ENCODE measurements at places on chromosomes 5 and 9.

- no peak for DNase-seq
Observed at GRCh38 chr9:38006163-38006562, 62.9 kb downstream of the SHB start.

DNA sequence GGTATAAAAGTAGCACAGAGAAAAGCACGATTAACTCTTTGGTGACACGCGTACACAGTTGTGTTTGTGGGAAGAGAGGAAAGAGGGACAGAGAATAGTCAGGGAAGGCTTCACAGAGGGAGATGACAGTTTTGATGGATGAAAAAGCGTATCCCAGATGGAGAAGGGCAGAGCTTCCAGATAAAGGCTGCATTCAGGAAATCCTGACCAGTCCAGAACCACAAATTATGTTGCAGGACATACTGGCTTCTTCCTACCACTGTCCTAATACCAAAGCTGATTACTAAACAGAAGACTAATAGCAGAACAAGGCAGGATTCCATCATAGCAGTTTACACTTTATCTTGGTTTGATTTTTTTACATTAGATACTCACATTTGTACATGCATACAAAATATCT lies 34.5 kb downstream of the SLC31A2 start:
- DNase-seq, result no peak

DNA sequence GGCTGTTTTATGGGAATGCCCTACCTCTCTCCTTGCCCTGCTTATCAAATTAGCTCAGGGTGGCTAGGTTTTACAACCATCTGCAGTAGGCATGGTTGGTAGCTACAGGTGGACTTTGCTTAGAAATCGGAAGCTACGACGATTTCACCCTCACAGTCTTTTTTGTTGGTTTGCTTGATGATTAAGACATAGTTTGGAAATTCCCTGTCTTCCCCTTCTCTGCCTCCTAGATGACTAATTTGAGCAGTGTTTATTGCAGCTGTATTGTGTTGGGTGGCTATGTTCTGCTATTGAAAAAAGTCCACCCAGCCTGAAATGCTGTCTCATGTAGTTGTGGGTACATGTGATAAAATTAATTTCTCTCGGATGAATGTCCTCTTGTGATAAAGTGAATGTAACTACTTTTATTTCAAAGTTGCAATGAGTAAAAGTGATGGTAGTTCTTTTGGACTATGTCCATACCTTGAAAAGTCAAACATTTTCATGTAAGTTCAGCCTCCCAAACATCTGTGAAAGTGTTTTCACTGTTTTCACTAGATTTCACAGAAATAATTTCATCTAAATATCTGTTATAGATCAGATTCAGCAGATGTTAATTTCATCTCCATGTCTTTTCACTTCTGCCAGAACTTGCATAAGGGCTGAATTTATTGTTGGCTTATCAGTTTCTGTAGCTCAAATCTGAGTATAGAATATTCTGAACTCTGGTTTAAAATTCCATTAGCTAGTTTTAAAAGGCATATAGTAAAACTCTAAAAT lies 37.3 kb upstream of the FYB1 start:
- DNase-seq, result no peak

- no peak for DNase-seq
Observed at GRCh38 chr9:124964604-124965003, 23.7 kb upstream of the GOLGA1 start.

DNA sequence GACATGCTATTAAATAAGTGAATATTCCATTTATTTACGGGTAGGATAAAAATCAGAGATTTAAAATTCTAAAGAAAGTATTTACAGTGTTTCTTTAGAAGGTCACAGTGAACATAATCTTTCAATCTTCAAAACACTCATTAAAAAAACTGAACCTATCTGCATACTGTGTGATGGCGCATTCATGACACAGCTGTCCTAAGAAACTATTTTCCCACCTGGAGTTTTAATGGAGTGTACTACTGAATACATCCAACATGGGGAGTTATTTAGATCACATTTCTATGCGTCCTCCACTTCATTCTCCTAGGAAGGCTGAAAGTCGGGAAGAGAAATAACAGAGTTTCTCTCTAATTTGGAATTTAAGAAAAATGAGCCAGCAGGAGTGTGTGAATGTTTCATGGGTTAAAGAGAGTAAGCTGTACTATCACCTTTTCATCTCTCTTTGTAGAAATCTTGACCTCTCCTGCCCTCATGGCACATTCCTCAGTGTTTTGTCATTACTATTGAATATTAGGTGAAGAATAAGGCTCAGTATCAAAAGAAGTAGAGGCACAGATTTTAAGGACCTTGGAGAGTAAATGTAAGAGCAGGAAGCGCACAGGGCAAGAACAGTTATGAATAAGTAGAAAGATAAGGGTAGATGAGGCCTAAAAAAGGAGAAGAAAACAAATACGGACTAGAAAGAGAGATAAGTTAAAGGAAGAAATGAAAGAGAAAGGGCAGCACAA lies 551.2 kb upstream of the TUSC1 start:
- no peak for DNase-seq

DNA sequence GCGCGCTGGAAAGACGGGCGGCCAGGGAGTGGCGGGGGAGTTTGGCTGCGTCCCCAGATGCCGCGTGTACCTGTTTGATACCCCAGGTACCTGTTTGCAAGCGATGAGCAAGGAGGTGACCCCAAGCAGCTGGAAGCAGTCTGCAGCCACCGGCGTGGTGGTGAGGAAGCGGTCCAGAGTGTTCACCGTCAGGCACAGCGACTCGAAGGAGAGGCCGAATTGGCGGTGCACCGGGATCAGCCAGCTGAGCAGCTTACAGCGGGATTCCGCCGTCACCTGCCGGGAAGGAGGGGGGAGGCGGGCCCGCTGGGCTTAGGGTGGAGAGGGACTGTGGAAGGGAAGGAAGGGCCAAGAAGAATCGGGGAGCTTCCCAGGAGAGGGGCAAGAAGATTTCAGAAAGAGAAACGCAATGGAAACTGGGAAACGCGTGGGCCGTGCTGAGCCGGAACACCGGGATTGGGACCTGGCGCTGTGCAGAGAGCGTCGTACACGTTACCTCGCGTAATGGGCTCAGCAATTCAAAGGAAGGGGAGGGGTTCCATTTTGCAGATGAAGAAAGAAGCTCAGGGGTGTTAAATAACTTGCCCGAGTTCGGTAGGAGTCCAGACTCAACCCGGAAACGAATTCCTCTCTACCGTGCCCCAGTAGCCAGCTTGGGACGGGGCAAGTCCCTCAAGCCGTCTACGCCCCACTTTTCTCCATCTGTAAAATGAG lies 980 bp downstream of the CCNO start:
- DNase-seq, result no peak

DNA sequence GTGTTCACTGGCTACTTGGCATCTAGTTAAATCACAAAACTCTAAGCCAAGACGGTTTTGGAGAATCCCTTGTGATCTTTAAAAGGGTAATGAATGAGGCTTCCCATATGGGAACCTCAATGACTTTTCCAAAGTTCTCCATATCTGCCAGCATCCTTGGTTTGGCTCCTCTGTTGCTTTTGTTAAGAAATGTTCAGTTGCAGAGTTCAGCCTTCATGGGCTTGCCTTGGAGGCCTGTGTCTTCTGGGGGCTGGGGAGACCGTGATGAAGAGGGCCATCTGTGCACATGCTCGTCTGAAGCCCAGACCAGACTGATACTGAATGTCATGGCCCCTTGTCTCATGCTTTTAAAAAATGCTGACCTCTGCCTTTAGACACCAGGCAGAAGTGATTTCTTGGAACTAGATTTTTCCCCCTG lies 84.3 kb downstream of the RAI14 start:
- no peak for DNase-seq

DNA sequence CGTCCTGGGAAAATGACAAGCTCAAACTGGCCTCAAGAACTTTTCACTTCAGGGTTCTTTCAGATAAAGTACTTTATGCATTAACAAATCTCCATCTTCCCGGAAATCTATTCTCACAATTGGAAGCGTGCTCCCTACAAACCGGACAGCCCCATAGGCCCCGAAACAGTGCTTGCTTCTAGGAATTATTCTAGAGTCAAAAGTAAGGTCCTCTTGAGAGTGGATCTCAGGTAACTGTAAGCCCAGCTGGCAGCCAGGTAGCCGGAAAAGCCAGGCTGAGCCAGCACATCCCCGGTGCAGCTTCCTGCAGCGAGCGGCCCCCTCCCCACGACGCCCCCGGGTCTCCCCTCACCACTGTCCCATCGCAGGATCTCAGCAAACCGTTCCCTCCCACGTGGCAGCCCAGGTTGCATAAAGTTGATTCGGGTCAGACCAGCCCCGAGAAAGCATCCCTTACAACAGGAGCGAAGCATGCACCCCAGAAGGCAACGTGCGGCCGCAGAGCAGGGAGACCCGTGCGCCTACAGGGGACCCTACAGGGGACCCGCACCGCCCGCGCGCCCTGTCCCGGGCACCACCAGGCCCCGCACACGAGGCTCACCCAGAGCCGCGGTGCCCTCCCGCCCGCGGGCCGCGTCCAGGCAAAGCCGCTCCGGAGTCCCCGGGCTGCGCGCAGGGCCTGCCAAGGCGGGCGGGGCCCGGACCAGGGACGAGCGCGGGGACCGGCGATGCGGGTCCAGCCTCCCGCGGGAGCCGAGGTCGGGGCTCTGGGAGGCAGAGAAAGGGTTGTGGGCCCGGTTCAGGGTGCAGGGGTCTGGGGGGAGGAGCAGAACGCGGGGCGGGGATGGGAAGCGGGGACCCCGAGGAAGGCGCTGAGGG lies 920 bp downstream of the LPCAT1 start:
- no peak for DNase-seq

GRCh38 chr9:38171538-38171884 lies 102.5 kb upstream of the SHB start:
- DNase-seq, result no peak

- DNase-seq, result no peak
Observed at GRCh38 chr5:153516504-153517240, 26.2 kb downstream of the GRIA1 start.

DNA sequence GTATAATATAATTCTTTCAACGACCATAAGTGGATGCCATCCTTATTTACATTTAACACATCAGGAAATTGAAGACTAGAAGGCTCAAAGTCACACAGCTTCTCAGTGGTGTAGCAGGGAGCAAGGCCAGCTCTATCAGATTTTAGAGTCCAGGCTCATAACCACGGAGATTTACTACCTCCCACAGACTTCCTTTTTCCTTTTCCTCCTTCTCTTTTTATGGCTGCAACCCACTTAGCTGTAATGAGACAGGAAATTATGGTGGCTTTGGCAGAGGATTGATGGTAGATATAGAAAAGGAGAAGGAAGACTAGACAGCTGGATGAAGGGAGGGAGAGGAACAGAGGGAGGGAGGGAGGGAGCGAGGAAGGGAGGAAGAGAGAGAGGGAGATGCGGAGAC lies 47.4 kb downstream of the SPEF2 start:
- no peak for DNase-seq

Data from T-helper 9 cell (primary cell).